ENCODE measurements at places on chromosomes 6 and 20. TPM values are rescaled to one million over a fixed set of nuclear protein-coding genes. Genes with fewer than 3 reads are reported as not detected.
A peak's percentile ranks its signal among the peaks of the same experiment; 100 is the strongest.

DNA sequence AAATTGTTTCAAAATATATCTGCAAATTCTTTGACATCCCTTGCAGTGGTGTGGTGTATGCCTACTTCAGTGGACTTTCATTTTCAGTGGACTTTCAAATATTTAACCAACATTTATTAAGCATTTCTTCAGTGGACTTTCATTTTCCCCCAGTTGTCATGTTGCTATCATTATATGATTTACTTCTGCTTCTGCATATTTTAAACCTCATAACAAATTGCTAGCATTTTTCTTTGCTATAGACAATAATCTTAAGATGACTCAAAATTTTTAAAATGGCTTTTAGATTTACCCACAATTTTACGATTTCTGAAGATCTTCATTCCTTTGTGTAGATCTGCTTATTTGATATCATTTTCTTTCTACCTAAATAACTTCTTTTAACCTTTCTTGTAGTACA lies 592.7 kb upstream of the SLC35B3 start:
- DNase-seq = no peak

DNA sequence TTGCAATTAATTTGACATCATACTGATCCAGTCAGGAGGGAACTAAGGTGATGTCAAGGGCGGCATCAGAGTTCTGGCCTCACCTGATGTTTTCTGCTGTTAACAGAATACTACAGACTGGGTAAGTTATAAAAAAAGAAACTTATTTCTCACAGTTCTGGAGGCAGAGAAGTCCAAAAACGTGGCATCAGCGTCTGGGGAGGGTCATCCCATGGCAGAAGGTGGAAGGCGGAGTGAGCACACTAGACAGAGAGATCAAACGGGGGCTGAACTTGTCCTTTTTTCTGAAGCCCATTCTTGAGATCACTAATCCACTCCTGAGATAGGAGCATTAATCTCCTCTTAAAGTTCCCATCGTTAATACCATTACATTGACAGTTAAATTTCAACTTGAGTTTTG lies 3.3 kb upstream of the MTCH1 start:
- no peak for DNase-seq

- no peak for DNase-seq
These were observed 2.3 kb downstream of the GNAS start for GRCh38 chr20:58854638-58855471.

- DNase-seq = peak; percentile 45
These were observed 14.8 kb downstream of the TP53RK start for GRCh38 chr20:46674253-46675083.

DNA sequence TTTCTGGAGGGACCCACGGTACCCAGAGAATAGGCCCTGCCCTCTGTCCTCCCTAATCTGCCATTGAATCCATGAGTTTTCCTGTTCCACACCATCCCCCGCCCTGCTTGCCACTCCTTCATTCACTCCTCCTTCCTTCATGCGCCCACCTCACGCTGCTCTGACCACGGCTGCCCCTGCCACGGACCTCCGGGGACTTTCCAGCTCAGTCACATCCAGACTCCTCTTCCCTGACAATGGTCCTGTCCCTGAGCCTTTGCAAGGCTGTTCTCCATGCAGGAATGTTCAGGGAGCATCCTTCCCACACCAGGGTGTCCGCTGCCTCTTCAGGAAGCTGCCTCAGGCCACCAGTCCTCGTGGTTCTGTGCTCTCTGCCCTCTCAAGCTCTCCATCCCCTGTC lies 25.9 kb downstream of the GLP1R start:
- no peak for DNase-seq

DNA sequence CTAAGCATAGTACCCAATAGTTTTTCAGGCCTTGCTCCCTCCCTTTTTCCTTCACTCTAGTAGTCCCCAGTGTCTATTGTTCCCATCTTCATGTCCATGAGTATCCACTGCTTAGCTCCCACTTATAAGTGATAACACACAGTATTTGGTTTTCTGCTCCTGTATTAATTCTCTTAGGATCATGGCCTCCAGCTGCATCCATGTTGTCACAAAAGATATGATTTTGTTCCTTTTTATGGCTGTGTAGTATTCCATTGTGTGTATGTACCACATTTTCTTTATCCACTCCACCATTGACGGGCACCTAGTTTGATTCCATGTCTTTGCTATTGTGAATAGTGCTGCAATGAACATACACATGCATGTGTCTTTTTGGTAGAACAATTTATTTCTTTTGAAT lies 102.9 kb downstream of the FAXC start:
- DNase-seq = no peak

DNA sequence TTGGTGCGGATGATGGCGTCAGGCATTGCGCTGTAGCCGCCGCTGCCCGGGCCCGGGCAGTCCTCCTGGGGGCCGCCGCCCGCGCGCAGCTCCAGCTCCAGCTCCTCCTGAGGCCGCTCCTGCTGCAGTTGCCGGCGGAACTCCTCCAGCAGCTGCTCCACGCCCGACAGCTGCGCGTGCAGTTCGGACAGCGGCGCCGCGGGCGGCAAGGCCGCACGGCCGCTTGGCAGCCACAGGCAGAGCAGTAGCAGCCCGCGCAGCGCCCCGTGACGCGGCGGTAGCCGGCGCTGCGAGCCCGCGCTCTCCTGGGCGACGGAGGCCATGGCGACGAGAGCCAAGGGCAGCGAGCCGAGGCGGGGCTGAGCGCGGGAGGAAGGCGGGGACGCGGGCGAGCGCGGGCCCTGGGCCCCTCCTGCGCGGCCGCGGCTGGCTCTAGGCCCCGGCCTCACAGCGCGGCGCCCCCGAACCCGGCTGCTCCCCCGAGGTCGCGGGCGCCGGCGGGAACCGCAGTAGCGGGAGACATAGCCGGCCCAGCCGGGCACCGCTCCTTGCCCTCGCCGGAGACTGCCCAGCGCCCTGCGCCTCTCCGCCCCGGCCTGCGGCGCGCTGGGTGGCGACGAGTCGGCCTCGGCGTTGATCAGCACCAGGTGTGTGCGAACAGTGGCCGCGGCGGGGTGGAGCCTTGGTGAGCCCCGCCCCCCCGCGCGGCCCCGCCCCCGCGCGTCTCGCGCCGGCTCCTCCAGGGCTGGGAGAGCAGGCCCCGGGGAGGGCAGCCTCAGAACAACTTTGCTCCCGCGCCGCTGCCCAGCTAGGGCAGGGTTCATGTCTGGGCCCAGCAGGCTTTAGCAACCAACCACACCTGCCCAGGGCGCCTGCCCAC lies at the start of gene LRP11:
TSS of gene LRP11 (minus strand) at position 662 of the 880 bp plus-strand sequence. CDS start at position 323, 339 bp downstream.
- DNase-seq = peak; percentile 96

DNA sequence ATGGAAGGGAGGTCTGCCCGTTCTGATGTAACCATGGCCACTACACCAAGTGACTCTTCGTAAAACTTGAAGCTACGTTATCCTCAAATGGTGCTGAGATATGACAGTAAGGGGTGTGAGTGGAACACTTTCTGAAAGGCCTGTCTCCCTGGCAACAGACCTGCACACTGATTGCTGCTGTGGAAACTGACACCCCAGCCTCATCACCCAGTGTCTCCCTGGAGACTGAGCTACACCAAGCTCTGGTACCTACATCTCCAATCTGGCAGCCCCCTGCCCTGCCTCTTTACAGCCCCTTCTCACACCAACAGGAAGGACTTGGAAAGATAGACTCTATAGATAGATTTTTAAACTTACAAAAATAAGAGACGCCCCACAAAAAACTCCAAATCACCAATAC lies 13.2 kb downstream of the PI16 start:
- DNase-seq = no peak

GRCh38 chr20:53598140-53599043 lies 4.8 kb upstream of the ZNF217 start:
- peak; percentile 39 for DNase-seq

GRCh38 chr20:8389381-8390036 lies 257.4 kb downstream of the PLCB1 start:
- DNase-seq = no peak

DNA sequence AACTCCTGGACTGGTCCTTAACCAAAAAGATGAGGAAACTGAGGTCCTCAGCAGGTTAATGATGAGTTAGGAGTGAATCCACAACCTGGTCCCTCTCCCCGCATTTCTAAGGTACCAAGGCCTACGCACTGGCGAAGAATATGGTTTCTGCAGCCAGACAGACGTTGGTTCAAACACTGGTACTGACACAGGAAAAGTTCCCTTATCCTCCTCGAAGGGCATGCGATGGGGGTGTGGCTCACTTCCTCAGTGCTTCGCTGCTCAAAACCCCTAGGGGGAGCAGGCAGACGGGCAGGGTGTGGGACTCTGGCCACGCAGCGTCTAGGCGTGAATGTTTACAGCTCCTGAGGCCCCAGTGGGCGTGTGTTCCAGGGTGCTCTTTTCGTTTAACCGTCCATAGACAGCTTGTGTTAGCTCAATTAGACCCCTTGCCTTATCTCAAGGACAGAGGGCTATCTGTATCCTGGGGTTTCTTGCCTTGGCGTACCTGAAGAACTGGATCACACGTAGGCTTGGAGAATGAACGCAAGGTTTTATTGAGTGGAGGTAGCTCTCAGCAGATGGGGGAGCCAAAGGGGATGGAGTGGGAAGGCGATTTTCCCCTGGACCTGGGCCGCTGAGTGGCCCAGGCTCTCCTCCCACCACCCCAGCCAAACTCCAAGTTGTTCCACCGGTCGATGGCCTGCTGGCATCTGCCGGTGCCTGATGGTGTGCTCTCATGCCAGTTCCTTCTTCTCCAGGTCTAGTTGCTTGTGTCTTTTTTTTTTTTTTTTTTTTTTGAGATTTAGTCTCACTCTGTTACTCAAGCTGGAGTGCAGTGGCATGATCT lies 31.8 kb upstream of the PTPN1 start:
- DNase-seq = no peak

DNA sequence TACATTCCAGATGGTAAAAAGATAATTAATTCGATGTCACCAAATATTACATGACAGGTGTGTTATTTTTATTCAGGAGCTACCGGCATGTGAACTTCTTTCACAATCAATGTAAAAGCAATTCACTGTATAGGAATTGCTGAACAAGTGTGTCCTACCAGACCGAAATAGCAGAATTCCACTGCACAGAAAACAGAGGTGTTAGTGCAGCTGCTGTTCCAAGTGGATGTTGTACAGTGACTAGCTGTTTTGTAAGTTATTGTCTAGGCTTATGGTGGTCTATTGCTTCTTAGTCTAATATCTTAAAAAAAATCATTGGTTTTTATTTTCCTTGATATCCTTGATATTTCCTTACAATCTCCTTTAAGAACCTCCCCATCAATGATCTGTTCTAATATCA lies 107.4 kb downstream of the COL19A1 start:
- no peak for DNase-seq

GRCh38 chr6:154705471-154706113 lies 27.6 kb upstream of the SCAF8 start:
- no peak for DNase-seq

DNA sequence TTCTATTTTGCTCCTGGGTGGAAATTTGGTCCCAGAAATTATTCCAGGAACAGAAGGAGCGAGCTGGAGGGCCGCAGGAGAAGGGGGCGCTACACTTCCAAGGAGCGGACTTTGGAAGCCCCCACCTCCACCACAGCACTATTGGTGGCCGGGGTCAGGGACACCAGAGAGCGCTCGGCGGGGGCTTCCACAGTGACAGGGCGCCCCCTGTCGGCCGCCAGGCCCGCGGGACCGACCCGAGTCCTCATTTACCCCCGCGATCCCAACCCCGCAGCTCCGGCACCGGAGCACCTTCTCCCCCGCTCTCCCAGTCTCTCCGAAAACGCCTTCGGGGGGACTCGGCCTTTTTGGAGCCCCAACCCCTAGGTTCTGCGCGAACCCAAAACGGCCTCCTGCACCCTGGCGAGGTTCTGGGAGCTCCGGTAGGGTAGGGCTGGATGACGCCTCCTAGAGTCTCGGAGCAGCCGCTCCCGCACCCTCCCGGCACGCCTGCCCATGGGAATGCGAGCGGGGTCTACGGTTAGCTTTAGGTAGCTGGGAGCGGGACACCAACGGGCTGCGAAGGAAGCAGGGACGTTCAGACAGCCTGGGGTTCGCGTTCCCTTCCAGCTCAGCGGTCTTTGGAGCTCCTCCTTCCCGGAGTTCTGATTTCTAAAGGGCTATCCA lies 2.4 kb upstream of the FOXA2 start:
- DNase-seq = no peak

GRCh38 chr6:52546678-52547077 lies 30.2 kb downstream of the TRAM2 start:
- no peak for DNase-seq

- DNase-seq = no peak
These were observed 2.3 kb downstream of the DNAAF9 start for GRCh38 chr20:3405139-3405538.

GRCh38 chr20:46027245-46027853 lies 1.7 kb upstream of the SLC12A5 start:
- DNase-seq = no peak

DNA sequence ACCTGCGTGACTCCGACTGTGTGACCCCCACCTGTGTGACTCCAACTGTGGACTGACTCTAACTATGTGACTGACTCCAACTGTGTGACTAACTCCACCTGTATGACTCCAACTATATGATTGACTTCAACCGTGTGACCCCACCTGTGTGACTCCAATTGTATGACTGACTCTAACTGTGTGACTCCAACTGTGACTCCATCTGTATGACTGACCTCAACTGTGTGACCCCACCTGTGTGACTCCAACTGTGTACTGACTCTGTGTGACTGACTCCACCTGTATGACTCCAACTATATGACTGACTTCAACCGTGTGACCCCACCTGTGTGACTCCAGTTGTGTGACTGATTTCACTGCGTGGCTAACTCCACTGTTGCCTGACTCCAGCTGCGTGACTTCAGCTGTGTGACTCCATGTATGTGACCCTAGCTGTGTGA lies 38.6 kb downstream of the SYNJ2 start:
- no peak for DNase-seq

DNA sequence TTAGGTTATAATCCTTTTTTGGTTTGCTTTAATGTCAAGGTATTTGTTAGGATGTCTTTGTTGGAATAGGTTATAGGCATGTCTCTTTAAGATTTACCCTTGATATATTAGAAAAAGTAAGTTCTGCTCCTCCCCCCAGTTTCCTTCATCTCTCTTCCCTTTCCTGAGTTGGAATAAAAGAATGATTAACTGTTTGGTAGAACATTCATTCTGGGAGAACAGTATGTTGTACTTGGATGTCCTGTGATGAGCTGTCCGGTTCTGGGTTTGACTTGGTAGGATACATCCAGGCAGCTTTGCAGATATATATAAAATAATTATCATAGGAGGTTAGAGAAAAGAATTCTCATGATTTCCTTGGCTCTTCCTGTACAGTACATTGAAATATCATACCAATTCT lies 199.6 kb upstream of the RREB1 start:
- no peak for DNase-seq

PRPH2 gene
- total RNA-seq = not detected

CEBPB gene
- total RNA-seq = 54.1 TPM

ERVFRD-1 gene
- not detected for total RNA-seq

SEMG1 gene
- not detected for total RNA-seq

AIF1 gene
- total RNA-seq = 0.59 TPM

PNISR gene
- 86.7 TPM for total RNA-seq

CALHM6 gene
- total RNA-seq = 1.6 TPM

ADAT2 gene
- 10.3 TPM for total RNA-seq

MAPK13 gene
- total RNA-seq = 29.4 TPM

CTCFL gene
- total RNA-seq = 0.07 TPM

SLC29A1 gene
- total RNA-seq = 33.6 TPM

SLC22A3 gene
- 0.87 TPM for total RNA-seq

ANGPT4 gene
- total RNA-seq = not detected

PEX3 gene
- 12.8 TPM for total RNA-seq

CCNC gene
- total RNA-seq = 52.0 TPM

HLA-DQB1 gene
- total RNA-seq = 12.8 TPM
